A172 (cell line): ENCODE measurements at places on chromosomes 3 and 15. TPM values are rescaled to one million over a fixed set of nuclear protein-coding genes. Genes with fewer than 3 reads are reported as not detected.

GRCh38 chr3:117880638-117881037 is 1154.0 kb downstream of the IGSF11 start:
- no peak for DNase-seq

GRCh38 chr3:35665390-35666055 is 26.2 kb downstream of the ARPP21 start:
- DNase-seq: peak; percentile 17

- no peak for DNase-seq
Observed at GRCh38 chr3:131250466-131250865, 131.1 kb upstream of the NUDT16 start.

DNA sequence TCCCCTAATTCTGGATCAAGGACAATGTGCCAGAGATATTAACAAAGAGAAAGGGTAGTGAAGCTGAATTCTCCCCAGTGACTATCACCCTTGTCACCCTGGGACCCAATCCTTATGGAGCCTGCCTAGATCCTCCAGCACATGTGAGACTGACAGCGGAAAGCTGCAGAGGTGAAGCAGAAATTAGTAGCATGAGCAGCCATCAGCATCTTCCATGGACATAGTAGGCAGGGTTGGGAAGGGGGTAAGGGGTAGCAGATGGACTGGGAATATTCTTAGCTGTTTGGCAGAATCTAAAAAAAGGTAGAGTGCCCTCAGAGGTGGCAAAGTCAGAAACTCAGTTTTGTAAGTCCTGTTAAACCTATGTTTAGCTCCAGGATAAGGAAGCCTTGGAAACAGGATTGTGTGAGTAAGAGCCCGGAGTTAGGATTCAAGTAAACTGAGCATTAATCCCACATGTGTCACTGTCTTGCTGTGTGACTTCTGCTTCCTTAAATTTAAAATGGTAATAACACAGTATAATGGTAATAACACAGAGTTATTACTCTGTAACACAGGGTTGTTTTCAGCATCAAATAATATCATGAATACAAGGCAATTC is 14.5 kb downstream of the GOLIM4 start:
- DNase-seq: no peak

DNA sequence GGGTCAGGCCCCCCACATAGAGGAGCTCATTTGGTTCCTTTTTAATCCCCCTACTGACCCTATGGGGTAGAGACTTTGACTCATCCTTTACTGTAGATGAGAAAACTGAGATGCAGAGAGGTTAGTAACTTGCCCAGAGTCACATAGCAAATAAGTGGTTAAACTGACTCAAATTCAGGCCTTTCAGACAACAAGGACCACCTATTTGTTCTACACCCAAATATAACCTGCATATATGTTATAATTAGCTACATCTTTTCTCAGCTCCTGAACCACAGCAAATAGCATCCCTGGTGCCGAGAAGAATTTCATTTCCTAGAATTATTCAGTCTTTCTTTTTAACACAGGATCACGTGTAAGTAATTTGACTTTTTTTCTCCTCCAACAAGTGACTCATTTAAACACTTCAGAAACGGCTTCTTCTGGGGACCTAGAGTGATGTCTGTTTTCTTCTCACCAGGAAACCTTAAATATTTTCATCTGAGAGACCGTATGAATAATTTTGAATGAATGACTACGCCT is 57.4 kb downstream of the MGLL start:
- peak; percentile 66 for DNase-seq

DNA sequence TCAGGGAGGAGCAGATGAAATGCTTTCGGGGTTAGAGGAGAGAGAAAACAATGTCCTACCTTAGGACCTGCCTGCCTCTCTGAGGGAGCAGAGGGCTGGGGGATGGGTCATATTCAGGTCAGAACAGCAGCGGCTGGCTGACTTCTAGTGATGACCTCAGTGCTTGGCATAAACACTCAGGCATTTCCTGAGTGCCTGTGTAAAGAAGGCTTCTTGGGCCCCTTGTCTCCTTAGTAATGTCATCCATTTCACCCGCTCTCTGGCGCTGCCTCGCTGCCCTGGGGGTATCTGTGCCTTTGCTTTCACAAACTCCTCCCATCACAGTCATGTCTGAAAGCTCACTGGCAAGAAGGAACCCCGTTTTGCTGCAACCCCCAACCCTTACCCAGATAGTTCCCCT is 82.9 kb upstream of the GSK3B start:
- DNase-seq: peak; percentile 96

- no peak for DNase-seq
Observed at GRCh38 chr15:47414207-47414606, 303.1 kb upstream of the SEMA6D start.

DNA sequence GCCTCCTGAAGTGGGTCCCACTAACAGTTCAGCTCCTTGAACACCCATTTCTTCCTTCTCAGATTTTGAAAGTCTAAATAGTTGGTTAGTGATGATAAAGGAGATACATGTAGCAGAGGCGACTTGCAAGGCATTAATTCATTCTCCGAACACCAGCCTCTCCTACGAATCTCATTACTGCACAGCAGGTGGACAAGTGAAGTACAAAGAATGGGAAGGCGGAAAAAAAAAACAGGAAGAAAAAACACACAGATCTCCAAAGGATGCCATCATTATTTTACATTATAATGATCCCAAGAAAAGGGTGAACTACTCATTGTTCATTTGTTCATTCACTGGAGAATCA is 276.5 kb downstream of the MAGI1 start:
- DNase-seq: no peak

- no peak for DNase-seq
Observed at GRCh38 chr3:53137835-53138446, 7.7 kb upstream of the RFT1 start.

- DNase-seq: no peak
Observed at GRCh38 chr3:143608966-143609365, 239.3 kb downstream of the SLC9A9 start.

- no peak for DNase-seq
Observed at GRCh38 chr3:189584645-189585044, 46.5 kb upstream of the TP63 start.

DNA sequence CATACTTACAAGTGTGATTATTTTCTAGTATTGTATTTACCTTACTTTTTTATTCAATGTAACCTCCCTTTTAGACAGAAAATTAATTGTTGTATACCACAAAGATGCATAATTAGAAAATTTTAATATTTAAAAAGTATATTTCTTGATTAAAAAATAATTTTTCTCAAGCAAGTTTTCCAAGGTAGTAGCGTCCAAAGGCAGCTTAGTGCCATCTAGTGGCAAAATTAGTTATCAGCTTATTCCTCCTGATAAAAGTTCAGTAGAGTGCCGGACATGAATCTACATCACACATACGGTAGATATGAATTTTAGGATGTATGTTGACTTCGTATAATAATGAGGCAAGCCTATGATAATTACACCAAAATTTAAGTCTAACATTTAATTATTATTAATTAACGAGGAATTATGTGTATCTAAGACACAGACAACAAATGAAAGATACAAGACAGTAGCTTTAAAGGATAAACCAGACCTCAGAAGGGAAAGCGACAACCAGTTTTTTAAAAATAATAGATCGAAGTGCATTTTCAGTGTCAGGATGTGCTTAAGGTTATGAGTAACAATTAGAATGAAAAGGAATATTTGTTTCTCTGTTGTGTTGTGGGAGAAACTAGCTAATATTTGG is 405.9 kb downstream of the ROBO1 start:
- DNase-seq: peak; percentile 43

DNA sequence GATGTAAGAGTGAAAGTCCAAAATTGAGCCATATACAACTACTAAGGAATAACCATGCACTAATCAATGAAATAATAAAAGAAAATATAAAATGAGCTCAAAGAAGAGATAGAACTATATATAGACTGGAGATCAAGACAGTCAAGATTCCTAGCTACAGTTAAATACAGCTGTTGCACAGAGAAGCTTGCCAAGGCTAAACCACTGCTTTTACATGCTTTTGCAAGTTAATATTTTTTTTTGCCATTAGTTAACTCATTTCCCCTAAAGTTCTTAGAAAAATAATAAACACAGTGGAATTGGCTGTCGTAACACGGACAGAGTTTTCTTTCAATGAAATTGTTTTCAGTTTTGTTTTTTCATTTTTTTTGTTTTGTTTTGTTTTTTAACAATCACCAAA is 123.0 kb downstream of the VGLL3 start:
- DNase-seq: no peak

GRCh38 chr15:37019479-37020433 is 80.6 kb downstream of the MEIS2 start:
- DNase-seq: peak; percentile 11

DNA sequence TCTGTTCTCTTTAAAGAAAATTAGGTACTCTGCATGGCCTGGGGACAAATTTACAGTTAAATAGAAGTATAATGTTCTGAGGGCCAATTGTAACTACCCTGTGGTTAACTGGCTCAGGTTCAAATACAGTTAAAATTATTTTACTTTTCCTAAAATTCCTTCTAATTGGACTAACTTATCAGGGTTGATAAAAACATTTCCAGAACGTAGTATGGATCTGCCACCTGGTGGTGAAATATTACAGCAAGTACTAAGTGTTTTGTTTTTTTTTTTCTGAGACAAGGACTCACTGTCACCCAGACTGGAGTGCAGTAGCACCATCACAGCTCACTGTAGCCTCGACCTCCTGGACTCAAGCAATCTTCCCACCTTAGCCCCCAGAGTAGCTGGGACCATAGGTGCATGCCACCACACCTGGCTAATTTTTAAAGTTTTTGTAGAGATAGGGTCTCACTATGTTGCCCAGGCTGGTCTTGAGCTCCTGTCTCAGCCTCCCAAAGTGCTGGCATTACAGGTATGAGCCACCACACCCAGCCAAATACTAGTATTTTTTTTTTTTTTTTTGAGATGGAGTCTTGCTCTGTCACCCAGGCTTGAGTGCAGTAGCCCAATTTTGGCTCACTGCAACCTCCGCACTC is 29.2 kb downstream of the NEO1 start:
- DNase-seq: peak; percentile 44

GRCh38 chr15:38304481-38304880 is 51.8 kb downstream of the SPRED1 start:
- no peak for DNase-seq

GRCh38 chr3:148457886-148458285 is 239.8 kb upstream of the AGTR1 start:
- DNase-seq: no peak

- DNase-seq: no peak
Observed at GRCh38 chr3:38576526-38577370, 72.7 kb downstream of the SCN5A start.

- no peak for DNase-seq
Observed at GRCh38 chr3:160809453-160809852, 53.4 kb downstream of the PPM1L start.

DNA sequence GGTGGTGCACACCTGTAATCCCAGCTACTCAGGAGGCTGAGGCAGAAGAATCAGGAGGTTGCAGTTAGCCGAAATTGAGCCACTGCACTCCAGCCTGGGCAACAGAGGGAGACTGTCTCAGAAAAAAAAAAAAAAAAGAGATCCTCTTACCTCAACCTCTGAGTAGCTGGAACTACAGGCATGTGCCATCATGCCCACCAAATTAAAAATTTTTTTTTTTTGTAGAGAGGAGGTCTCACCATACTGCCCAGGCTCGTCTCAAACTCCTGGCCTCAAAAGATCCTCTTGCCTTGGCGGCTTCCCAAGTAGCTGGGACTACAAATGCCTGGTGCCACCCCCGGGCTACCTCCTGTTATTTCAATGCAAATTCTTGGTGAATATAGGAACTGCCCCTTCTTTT is 1.5 kb downstream of the UMPS start:
- DNase-seq: no peak

DNA sequence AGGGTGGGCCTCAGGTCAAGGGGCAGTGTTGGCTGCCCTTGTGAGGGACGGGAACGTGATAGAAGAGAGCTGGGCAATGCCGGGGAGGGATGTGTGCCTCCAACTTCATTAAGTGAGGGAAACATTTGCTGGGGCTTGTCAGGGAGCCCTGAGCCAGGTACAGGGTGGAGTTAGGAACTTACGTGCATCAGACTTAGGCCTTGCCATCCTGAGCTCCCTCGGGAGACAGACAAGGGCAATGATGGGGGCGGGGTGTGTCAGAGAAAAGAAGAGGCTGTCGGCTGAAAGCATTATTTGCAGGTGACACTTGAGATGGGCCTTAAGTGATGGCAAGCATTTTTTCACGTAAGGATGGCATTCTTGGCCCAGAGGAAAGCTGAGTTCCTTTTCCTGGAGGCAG is 1.6 kb downstream of the FAM131A start:
- DNase-seq: no peak

DNA sequence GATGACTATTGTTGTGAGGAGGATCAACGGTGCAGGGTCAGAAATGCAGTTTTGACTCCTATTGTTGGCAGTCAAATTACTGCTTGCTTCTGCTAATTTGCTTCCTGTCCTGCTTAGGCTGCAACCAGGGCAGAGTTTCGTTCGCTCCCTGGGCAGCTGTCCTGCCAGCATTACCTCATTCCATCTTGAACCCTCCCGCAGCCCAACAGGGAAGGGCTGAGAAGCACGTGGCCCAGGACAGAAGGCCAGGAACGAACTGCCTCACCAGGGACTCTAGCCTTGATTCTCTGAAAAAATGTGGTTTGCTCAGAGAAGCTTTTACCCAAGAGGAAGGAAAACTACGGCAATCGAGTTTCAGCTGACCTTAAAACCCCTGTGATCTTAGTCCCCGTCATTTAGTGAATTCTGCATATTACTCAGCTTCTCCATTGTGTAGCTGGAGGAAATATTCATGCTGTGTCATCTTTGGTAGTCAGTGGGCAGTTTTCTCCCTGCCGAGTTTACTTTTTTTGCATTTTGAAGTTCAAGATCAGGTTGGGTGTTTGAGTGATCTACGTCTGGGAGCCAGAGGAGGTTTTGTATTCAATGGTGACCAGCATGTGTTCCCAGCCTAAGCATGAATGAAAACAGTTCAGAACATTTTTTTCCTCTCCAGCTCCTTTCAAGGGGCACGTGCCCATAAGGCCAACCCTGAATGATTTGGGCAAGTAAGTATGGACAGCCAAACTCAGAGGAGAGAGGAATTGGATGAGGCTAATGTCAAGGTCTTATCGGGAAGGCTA is 23.0 kb downstream of the TLNRD1 start:
- DNase-seq: no peak

The TRAT1 gene
- not detected in 2 replicates for total RNA-seq

The MED12L gene
- 0.12 TPM in 2 replicates for total RNA-seq

The PLSCR1 gene
- 66.0 and 69.2 TPM in 2 replicates for total RNA-seq

The LTF gene
- not detected in 2 replicates for total RNA-seq

The KBTBD12 gene
- not detected in 2 replicates for total RNA-seq

The CHCHD6 gene
- 35.8 and 49.4 TPM in 2 replicates for total RNA-seq

The CFAP91 gene
- total RNA-seq: 1.8 and 2.2 TPM in 2 replicates

The GASK1A gene
- total RNA-seq: not detected in 2 replicates

The PLA2G4D gene
- not detected in 2 replicates for total RNA-seq

The GXYLT2 gene
- total RNA-seq: 6.0 and 6.6 TPM in 2 replicates

The PLCD1 gene
- 5.4 and 5.7 TPM in 2 replicates for total RNA-seq

The XXYLT1 gene
- total RNA-seq: 46.6 and 49.1 TPM in 2 replicates

The CYP1A1 gene
- 0.17 and 0.22 TPM in 2 replicates for total RNA-seq

The PARP6 gene
- 30.4 and 32.3 TPM in 2 replicates for total RNA-seq

The CCDC80 gene
- total RNA-seq: 24.4 and 56.8 TPM in 2 replicates

The A4GNT gene
- not detected in 2 replicates for total RNA-seq

The AGTR1 gene
- not detected in 2 replicates for total RNA-seq

The PIGB gene
- 15.1 and 18.2 TPM in 2 replicates for total RNA-seq

The DPPA2 gene
- total RNA-seq: not detected in 2 replicates

The LSMEM2 gene
- total RNA-seq: not detected in 2 replicates

The TMEM158 gene
- total RNA-seq: 95.1 and 111 TPM in 2 replicates

The LDHAL6B gene
- not detected in 2 replicates for total RNA-seq

The SLC2A2 gene
- 0.07 TPM in 2 replicates for total RNA-seq

The CNTN3 gene
- not detected in 2 replicates for total RNA-seq
